ENCODE measurements at places on chromosomes 7 and 10. TPM values are rescaled to one million over a fixed set of nuclear protein-coding genes. Genes with fewer than 3 reads are reported as not detected.

CYP3A4 gene
- total RNA-seq = not detected

GATA3 gene
- total RNA-seq = 0.31 TPM

FKBP9 gene
- 17.7 TPM for total RNA-seq

MKI67 gene
- 99.0 TPM for total RNA-seq

LRMDA gene
- total RNA-seq = 2.1 TPM

LIPF gene
- not detected for total RNA-seq

SP8 gene
- total RNA-seq = 3.5 TPM

COL1A2 gene
- total RNA-seq = 42.8 TPM

NACAD gene
- 6.4 TPM for total RNA-seq

TASOR2 gene
- total RNA-seq = 67.0 TPM

BMS1 gene
- 42.8 TPM for total RNA-seq

HIBADH gene
- total RNA-seq = 20.8 TPM

CYP2C8 gene
- total RNA-seq = not detected

CPA5 gene
- total RNA-seq = not detected

RSBN1L gene
- 20.7 TPM for total RNA-seq

NSMCE4A gene
- total RNA-seq = 60.5 TPM

ZNF804B gene
- not detected for total RNA-seq

PNLIPRP2 gene
- 0.24 TPM for total RNA-seq

SEMA3D gene
- total RNA-seq = 5.4 TPM

WDFY4 gene
- not detected for total RNA-seq

TMEM270 gene
- not detected for total RNA-seq

OR2AE1 gene
- not detected for total RNA-seq

UCMA gene
- total RNA-seq = not detected

ZNF746 gene
- 26.7 TPM for total RNA-seq

CCDC186 gene
- 17.4 TPM for total RNA-seq

FBXL13 gene
- 4.4 TPM for total RNA-seq

CASD1 gene
- 19.4 TPM for total RNA-seq

TRDMT1 gene
- 18.8 TPM for total RNA-seq

TRPV6 gene
- total RNA-seq = 0.81 TPM

FAM237B gene
- total RNA-seq = not detected

GPNMB gene
- 1.2 TPM for total RNA-seq

FGFBP3 gene
- 49.0 TPM for total RNA-seq

ATG9B gene
- total RNA-seq = 2.0 TPM

GET4 gene
- total RNA-seq = 75.1 TPM

SPDYE6 gene
- total RNA-seq = not detected

GCC1 gene
- total RNA-seq = 16.8 TPM

UTF1 gene
- total RNA-seq = 31.5 TPM
